ENCODE measurements at places on chromosomes 12 and 14.
A peak's percentile ranks its signal among the peaks of the same experiment; 100 is the strongest.

DNA sequence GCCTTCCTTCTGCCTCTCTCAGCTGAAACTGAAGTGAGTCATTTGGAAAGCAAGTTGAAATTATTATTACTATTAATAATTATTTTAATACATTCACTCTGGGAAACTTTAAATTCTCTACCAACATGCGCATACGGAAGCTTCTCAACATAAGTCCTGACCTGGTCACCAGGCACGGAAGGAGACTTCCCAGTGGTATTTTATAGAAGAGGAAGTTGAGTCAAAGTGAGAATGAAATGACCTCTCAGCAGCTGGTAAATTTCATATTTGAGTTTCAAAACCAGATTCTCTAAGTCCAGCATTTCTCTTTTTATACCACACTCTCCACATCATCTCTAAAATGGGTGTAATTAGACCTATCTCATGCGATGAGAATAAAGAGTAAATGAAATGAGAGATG is 747.4 kb downstream of the VRK1 start:
- no peak for DNase-seq

- DNase-seq, result no peak
These were observed 40.2 kb downstream of the RIC8B start for GRCh38 chr12:106814714-106815113.

DNA sequence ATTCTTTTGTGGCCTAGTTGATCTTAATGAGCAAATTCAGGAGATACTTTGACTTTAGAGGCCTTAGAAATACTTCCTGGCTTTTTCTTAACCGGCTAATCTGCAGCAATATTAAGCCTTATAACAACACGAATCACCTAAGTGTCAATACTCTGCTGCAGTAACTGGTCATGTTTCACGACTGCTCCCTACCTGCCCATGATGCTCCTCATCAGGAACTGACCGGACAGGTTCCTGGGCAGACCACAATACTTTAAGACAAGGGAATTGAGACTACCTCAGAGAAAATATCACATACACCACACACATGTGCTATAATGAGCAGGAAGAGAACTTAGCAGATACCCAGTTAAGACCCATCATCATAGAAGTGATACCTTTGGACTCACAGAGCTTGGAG is 211.9 kb upstream of the BMP4 start:
- DNase-seq, result no peak

- no peak for DNase-seq
These were observed 36.1 kb downstream of the ASCL1 start for GRCh38 chr12:102993537-102993936.

DNA sequence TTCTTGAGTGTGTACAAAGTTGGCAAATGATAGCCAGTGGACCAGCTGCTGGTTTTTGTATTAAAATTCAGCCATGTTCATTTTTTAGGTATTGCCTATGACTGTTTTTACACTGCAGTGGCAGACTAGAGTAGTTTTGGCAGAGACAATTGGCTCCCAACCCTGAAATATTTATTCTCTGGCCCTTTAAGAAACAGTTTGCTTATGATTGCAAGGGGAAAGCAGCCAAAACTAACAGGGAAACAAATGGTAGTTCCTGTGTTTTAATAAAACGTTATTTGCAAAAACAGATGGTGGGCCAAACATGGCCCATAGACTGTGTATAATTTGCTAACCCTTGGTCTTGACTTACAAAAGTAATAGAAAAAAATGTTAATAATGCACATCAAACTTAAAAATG is 110.2 kb downstream of the ALX1 start:
- no peak for DNase-seq

DNA sequence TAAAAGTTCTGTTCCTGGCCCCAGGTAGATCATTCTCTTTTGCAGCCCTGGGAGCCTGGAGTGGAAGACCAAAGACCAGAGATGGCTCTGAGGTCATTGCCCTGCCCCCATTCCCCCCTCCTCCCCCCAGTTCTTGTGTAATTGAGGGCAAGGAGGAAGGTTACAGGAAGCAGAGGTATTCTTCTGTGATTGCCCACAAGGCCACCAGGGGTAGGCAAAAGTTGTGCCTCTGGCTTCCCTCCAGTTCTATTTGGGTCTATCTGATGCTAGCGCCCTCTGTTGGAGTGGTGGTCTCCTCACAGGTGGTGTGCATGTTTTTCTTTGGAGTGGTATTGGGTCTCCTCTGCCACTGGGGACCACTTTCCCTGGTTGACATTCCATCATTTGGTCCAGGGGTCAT is 41.2 kb upstream of the CRY1 start:
- DNase-seq, result no peak

- DNase-seq, result no peak
These were observed 5.0 kb downstream of the SLC39A5 start for GRCh38 chr12:56234746-56235436.

DNA sequence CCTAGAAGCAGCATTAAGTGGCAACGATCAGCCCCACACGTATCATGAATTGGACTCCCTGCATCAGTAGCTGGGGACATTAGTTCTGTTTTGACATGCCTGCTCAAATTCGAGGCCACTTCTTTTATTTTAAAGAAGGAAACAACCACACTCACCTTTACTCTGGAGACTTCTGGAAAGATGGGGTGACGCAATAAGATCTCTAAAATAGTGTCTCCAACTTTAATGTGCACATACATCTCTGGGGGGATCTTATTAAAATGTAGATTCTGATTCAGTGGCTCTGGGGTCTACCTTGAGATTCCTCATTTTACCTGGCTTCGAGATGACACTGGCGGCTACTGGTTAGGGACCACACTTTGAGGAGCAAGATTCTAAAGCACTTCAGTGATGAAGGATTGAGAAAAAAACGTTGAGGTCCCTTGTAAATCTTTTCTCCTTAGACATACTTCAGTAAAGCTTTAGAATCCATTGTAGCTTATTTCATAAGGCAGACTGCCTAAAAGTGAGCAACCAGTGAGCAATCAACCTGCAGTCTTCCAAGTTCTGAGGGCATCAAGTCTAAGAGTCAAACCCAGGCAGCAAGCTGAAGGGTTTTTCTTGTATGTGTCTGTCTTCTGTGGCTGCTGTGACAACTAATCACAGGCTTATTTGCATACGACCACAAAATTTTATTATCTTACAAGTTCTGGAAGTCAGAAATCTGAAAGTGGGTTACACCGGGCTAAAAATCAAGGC is 718.6 kb upstream of the TBX3 start:
- no peak for DNase-seq

- no peak for DNase-seq
These were observed 212.9 kb downstream of the ESR2 start for GRCh38 chr14:64081174-64081746.

GRCh38 chr12:4540638-4541037 is 1.9 kb downstream of the RAD51AP1 start:
- no peak for DNase-seq

DNA sequence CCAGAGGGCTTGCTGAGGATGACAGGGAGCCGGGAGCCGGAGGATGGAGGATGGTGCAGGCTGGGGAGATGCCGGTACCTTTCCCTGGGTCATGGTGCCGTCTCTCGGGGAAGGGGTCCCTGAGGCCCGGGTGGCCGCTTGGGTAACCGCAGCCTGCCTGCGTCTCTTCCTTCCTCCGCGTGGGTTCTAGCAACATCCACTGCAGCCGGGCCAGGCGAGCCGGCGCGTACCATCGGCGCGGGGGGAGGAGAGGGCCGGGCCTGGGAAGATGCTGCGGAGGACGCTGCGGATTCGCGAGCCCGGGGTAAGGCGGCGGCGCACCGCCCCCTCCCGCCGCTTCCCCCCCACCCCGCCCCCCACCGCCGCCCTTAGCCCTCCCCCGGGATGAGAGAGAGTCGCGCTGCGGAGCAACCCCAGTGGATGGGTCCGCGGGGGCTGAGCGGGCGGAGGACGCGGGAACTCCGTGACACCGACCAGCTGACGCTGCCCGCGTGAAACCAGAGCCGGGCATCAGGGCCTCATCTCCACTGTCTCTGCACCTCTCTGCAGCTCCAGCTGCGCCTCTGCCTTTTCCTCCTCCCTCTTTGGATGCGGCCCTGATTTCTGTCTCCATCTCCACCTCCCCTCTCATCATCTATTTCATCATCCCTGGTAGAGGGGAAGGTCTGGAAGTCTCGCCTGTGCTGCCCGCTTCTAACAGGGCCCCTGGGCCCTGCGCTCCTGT is at the start of gene FAIM2:
FAIM2 (minus strand) TSS at position 201 of the 724 bp plus-strand sequence; CDS start at position 93, 108 bp downstream.
- DNase-seq, result no peak

DNA sequence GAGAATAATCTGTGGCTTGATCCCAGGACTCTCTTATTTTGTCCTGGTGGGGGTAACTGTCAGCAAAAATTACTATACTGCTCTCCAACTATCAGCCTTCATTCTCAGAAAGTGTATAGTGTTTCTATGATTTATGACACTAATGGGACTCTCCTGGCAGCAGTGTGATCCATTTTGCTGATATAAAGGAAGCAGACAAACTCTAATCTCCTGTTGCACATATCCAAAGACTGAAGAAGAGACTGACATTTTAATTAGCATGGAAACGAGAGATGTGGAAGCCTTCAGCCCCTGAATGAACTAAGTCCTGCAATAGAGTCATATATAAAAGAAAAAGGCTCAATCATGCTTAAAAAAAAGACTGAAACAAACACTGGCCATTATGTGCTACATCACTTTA is 127.8 kb upstream of the SSTR1 start:
- no peak for DNase-seq

GRCh38 chr14:102492531-102492910 is 17.1 kb downstream of the ANKRD9 start:
- no peak for DNase-seq

DNA sequence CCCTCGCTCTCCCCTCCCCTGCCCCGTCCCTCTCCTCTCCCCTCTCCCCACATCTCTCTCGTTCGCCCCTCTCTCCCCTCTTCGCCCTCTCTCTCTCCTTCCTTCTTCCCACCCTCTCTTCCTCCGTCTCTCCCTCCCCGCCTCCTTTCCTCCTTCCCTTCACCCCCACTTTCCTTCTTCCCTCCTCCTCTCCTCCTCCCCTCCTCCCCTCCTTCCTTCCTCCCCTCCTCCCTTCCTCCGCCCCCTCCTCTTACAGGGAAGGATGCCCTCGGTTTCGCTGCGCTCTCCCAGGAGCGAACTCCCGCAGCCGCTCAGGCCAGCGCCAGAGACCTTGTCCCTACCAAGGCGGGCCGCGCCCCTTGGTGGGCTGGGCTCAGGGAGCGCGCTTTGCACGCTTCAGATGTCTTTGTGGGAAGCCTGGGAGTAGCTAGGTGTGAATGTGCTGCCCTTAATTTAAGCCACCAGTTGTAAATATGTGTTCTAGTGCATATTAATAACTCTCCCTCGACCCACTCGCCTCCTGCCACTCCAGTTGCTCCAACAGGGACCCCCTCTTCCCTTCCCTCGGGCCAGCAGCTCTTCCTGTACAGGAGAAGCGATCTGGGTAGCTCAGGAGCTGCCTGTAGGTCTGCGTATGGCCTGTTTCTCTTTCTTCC is 13.3 kb upstream of the MAP3K9 start:
- no peak for DNase-seq

DNA sequence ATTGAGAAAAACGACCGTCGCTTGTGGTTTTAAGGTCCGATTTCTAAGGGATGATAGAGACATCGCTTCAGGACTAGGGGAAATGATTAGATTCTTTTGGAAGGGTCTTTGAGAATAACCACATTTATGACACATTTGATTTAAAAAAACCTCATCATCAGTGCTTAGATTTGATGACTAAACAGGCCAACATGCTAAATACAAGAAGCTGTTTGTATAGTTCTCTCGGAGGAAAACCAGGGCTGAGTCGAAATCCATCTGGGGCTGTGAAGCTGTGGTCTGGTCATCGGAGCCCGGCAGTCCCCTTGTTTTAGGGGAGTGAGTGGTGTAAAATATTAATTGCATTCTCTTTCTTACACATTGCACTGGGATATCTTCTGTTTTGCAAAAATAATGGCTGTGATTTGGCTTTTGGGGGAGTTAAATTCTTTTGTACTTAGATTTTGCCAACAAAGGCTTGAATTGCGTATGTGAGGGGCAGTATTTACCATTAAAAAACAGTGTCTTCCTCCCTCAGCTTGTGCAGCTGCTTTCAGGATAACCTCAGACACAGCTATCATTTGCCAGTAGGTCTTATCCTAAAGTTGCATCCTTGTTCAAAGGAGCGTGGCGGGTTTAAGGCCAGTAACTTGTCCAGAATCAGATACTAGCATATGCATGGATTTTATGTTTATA is 550 bp downstream of the GNG2 start:
- peak; percentile 42 for DNase-seq

GRCh38 chr12:125193376-125194152 is 128.3 kb downstream of the AACS start:
- DNase-seq, result no peak

GRCh38 chr12:93434256-93434865 is 7.4 kb downstream of the UBE2N start:
- no peak for DNase-seq

DNA sequence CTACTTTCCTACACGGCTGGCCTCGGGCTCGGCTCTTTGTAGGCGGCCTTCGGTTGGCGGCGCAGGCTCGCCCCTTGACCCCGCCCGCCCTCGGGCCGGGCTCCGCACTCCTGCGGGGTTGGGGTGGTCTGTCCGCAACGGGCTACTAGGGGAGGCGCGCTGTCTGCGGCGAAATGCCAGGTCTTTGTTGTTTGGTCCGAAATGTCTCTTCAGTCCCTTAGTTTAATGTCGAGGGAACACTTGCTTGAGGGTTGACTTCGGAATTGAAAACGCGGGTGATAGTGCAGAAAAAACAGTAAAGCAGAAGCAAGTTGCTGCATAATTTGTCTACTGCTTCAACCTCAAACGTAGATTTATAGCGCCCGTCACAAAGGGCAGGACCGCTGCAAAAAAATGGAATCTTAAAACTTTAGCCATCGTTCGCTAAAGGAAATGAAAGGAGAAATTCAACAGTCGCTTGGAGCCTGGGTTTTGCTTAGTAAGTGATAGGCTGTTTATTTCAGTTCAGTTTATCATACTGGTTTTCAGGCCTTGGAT is 390 bp downstream of the JKAMP start:
- no peak for DNase-seq

- no peak for DNase-seq
These were observed 25.0 kb downstream of the SH2B3 start for GRCh38 chr12:111430433-111431353.

DNA sequence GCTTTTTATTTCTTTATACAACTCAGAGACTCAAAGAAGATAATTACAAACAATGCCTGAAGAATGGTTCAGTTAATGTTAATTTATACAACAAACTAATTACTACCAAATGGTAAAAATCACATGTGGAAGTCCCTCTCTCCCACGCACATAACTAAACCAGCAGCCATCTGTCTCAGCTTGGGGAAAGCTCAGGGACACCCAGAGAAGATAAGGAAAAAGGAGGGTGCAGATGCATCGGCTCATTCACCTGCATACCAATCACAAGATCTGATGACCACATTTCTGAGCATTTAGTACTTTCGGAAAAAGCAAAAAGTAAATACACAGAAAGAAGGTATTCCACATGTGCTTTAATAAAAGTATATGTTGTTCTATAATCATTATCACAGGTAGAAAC is 136.3 kb downstream of the SOX5 start:
- DNase-seq, result no peak

GRCh38 chr12:96237465-96238077 is 43.4 kb downstream of the ELK3 start:
- no peak for DNase-seq

- DNase-seq, result no peak
These were observed 24.7 kb upstream of the ATP5MC2 start for GRCh38 chr12:53700567-53700966.

Data from osteocyte (in vitro differentiated cells).